Upper lobe of right lung (tissue), 1 donor: ENCODE measurements at places on chromosomes 1 and 21. TPM values are rescaled to one million over a fixed set of nuclear protein-coding genes. Genes with fewer than 3 reads are reported as not detected.

GRCh38 chr1:32255072-32256071 lies 4.3 kb downstream of the LCK start:
- no peaks in the 10 kb centered on the region for H3K36me3 ChIP-seq
- H3K27ac ChIP-seq, result no peak overlapping the region
- no peak overlapping the region for H3K4me3 ChIP-seq
- H3K27me3 ChIP-seq, result no peaks in the 10 kb centered on the region

DNA sequence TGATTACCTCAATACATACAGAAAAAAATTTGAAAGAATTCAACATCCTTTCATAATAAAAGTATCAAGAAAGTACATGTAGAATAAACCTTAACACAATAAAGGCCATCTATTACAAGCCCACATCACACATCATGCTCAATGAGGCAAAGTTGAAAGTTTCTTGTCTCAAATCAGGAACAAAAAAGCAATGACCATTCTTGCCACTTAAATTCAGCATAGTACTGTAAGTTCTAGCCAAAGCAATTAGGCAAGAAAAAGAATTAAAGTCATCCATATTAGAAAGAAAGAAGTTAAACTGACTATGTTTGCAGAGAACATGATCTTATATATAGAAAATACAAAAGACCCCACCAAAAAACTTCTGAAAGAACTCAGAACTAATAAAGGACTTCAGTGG lies 44.5 kb downstream of the KCNT2 start:
- H3K4me1 ChIP-seq, result peaks cover 2% of the 10 kb centered on the region
- no peak for DNase-seq
- H3K27me3 ChIP-seq, result no peaks in the 10 kb centered on the region
- no peak overlapping the region for H3K27ac ChIP-seq
- H3K4me3 ChIP-seq, result no peak overlapping the region
- no peaks in the 10 kb centered on the region for H3K36me3 ChIP-seq

DNA sequence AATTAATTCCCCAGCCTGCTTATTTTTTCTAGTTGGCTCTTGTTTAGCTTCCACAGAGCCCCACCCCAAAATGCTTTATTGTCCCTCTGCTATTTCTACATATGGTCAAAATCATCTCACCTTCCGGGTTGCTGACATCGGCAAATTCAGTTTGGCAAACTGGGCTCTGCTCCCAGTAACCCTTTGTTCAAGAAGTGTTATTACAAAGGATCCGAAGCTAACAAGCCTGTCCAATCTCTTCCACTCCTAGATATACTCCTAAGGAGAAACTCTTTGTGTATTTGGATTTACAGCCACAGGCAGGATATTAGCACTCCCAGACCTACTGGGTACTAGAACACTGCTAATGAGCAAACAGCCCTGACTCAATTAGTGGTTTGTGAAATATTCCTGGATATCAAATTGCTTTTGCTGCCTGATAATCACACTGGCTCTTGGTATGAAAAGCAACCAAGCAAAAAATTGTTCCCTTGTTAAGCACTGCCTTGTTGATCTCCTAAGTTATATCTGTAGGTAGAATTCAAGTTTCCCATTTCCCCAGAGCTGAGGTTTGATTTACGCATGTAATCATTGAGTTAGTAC lies 4.0 kb downstream of the JUN start:
- no peaks in the 10 kb centered on the region for H3K27me3 ChIP-seq
- H3K36me3 ChIP-seq, result peaks cover 5% of the 10 kb centered on the region
- DNase-seq, result no peak
- peak overlapping the region; percentile 77 for H3K4me3 ChIP-seq

GRCh38 chr1:20376880-20377494 lies 86.3 kb downstream of the VWA5B1 start:
- DNase-seq, result no peak
- peaks cover 27% of the 10 kb centered on the region for H3K27me3 ChIP-seq
- no peaks in the 10 kb centered on the region for H3K4me1 ChIP-seq
- H3K4me3 ChIP-seq, result no peak overlapping the region

GRCh38 chr1:178094739-178095645 lies 1.1 kb downstream of the RASAL2 start:
- peaks cover 20% of the 10 kb centered on the region for H3K4me1 ChIP-seq
- no peaks in the 10 kb centered on the region for H3K36me3 ChIP-seq
- H3K27me3 ChIP-seq, result no peaks in the 10 kb centered on the region
- H3K4me3 ChIP-seq, result peak overlapping the region; percentile 94
- H3K27ac ChIP-seq, result peak overlapping the region; percentile 87

SLC44A3 gene
- 31.6 TPM for total RNA-seq

PPP1R12B gene
- 49.1 TPM for total RNA-seq

PLEKHA6 gene
- 7.1 TPM for total RNA-seq
